ENCODE measurements at places on chromosomes 1 and 21.

- DNase-seq, result no peak
Observed at GRCh38 chr1:78716186-78716585, 66.6 kb downstream of the IFI44 start.

GRCh38 chr1:203465948-203466347, 9.7 kb upstream of the PRELP start:
- no peak for DNase-seq

GRCh38 chr1:236608930-236609726, 4.8 kb upstream of the HEATR1 start:
- DNase-seq, result no peak

GRCh38 chr1:225857256-225857655, 24.9 kb downstream of the TMEM63A start:
- no peak for DNase-seq

DNA sequence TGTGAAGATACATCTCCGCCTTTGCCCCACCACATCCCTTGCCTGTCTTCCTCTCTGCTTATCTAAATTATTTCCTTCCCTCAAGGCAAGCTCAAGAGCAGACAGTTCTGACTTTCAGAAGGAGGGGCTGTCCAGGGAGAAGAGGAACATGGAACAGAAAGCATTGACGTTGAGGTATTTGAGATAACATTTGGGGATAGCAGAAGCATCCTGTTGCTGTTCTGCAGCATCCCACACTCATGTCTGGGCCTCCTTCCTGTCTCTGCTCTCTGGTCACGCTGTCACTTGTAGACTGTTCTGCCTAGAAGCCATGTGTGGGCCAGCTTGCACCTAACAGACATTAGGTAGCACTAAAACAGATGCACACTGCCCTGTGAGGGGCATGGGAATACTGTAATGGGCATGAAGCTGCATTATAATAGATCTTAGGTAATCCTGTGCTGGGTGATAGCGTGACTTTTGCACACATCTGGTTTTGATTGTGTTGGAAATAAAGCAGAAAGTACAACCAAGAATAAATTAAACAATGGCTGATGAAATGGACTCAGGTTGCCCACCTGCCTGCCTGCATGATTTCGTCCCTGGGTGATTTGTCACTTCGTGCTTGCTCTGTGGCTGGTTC, 660 bp upstream of the RD3 start:
- no peak for DNase-seq

GRCh38 chr1:22875241-22875640, 97.4 kb downstream of the LACTBL1 start:
- no peak for DNase-seq

DNA sequence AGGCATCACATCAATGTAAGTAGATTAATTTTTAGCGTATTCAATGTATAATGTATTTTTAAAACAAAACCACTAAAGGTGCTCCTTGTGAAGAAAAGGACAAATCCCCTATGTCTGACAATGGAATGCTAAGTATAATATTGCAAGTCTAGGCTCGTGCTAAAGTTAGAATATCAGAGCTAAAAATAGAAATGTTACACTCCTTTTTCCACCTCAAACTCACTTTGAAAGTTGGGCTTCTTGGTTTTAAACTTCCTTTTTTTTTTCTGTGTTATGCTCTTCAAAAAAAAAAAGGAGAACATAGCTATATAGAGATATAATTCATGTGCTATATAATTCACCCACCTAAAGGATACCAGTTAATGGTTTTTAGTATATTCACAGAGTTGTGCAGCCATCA, 3.6 kb upstream of the SERBP1 start:
- DNase-seq, result no peak

- no peak for DNase-seq
Observed at GRCh38 chr21:34732388-34732821, 63.6 kb downstream of the CLIC6 start.

DNA sequence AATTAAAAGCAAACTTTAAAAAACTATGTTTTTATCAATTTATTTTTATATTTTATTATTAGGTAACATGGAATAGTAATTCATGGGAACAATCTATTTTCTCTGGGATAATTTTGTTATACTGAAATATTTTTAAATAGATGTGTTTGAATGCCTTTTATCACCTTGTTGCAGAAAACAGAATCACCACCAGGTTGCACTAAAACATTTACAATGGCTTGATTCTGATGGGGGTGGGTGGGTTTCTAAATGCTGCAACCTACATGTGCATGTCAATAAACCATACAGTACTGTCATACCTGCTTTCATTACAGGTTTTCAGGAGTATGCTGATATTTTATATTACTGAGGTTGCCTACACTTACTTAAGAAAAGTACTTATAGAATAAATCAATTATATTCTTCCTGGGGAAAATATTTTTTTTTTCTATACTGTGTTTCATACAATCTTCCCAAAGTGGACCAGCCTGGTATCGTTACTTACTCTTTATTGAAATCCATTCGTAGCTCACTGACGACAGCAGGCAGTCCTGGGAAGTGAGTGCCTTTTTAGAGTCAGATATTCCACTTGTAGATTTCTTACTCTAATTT, 132.8 kb downstream of the PTPRC start:
- no peak for DNase-seq

DNA sequence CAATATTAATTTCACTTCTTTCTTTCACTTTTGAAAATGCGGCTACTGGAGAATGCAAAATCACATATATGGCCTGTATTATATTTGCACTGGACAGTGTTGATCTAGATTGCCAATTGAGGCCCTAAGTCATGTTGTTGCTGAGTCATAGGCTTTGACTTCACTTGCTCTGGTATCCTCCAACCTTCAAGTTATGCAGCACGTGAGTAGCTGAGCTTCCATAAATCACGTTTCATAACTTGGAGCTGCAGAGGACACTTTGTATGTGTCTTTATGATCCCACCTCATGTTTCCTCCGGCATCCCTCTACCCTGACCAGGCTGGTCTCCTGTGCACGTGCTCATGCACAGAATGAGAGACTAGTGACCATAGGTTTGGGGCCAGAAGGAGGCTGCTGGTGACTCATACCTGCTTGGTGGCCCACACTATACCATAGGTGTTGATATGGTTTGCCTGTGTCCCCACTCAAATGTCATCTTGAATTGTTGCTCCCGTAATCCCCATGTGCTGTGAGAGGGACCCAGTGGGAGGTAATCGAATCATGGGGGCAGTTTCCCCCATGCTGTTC, 103.0 kb upstream of the TSPAN2 start:
- DNase-seq, result no peak

- DNase-seq, result no peak
Observed at GRCh38 chr1:58812926-58813325, 29.1 kb upstream of the JUN start.

- DNase-seq, result no peak
Observed at GRCh38 chr1:178594133-178594532, 81.2 kb downstream of the TEX35 start.

DNA sequence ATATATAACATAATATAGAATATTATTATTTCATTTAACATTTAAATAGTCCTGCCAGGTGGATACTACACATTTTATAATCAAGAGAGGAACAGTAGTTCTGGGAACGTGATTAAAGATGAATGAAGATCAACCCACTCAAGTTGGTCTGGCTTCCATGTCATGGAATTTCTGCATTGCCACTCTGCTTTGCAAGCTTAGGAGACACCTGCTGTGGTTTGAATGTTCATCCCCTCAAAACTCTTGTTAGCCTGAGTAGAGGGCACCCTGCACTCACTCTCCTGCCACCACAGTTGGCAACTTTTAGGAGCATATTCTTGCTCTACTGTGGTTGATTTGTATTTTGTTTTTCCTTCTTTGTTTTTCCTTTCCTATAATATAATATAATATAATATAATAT, 153.2 kb downstream of the GLUL start:
- DNase-seq, result no peak

DNA sequence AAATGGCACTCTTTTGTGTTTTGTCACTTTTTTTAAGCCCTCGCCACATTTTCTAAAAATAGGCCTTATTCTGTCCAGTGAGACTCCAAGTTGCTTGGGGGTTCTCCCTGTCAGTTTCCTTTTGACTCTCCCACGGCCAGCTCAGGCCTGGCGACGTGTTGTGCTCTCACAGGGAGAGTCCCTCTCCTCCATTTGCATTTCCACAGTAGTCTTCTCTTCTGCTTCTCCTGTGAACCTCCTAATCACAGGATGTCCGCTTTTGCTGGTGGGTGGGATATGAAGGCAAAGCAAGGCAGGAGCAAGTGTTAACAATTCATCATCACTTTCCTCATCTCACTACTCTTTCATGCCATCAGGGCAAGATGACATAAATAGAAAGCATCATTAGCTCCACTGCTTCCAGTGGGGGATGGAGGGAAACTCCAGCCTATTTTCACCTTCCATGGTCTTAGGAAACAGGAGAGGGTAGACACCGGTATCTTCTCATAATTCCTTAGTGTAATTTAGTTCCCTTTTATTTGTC, 99.8 kb downstream of the INTS7 start:
- peak; percentile 72 for DNase-seq

DNA sequence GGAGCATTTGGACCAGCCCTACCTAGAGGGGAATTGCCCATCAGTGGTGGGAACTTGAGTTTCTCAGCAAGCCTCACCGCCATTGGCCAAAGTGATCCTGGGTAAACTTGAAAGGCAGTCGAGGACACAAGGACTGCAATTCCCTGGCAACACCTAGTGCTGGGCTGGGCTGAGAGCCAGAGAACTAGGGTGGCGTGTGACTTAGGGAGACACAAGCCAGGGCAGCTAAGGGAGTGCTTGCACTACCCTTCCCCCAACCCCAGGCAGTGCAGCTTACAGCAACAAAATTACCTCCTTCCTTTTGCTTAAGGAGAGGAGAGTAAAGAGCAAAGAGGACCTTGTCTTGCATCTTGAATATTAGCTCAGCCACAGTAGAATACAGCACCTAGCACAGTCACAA, 176.9 kb upstream of the PRMT6 start:
- no peak for DNase-seq

- DNase-seq, result no peak
Observed at GRCh38 chr1:19664453-19665185, at the start of gene HTR6. HTR6 (plus strand) TSS chr1:19664875; CDS start chr1:19665754, 879 bp downstream.

DNA sequence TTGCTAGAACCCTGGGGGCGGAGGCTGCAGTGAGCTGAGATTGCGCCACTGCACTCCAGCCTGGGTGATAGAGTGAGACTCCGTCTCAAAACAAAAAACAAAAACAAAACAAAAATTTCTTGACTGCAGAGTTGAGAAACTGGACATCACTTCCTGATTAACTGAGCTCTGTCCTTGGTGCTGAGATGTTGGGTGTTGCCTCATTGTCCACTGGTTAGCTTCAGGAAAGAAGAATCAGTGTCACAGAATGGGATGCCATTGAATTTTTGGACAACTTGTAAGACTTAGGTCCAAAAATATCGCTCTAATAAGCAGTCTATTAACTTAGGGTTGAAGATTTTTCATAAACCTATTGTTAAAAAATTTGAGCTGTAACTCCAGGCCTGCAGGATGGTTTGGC, 23.8 kb upstream of the KCNA10 start:
- DNase-seq, result no peak

DNA sequence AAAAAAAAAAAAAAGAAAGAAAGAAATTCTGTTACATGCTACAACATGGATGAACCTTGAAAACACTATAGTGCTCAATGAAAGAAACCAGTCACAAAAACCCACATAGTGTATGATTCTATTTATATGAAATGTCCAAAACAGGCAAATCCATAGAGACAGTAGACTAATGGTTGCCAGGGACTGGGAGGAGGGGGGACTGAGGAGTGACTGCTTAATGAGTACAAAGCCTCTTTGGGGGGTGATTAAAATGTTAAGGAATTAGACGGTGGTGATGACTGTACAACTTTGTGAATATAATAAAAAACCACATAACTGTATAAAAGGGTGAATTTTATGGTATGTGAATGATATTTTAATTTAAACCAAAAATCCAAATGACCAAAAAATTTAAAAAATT, 116.0 kb upstream of the GUCA2B start:
- no peak for DNase-seq

- DNase-seq, result no peak
Observed at GRCh38 chr1:203512848-203513584, 19.1 kb downstream of the OPTC start.

DNA sequence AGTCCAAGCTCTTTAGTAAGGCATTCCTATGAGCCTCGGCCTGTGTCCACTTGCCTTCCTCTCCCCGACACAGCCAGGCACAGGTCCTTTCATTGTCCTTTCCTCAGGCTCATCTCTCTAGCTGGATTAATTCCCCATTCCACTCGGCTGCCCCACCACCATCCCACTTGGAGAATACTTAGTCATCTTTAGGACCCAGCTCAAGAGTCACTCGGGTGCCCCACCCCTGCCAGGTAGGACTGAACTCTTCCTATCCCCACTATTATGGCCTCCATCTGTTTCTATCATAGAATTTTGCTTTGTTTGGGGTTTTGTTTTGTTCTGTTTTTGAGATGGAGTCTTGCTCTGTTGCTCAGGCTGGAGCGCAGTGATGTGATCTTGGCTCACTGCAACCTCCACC, 45.9 kb upstream of the ATP2B4 start:
- DNase-seq, result no peak

- DNase-seq, result no peak
Observed at GRCh38 chr1:43135857-43136781, 36.0 kb downstream of the EBNA1BP2 start.

DNA sequence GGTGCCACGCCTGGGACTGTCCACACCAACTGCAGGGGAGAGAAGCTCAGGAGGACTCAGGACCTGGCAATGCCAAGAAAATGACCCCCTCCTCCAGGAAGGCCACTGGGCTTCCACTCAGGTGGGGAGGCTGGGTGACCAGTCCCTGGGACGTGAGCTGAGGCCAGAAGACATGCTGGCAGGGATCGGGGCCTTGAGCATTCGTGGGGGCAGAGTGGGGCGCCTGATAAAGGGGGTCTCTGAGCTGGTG, 15.3 kb upstream of the COL6A2 start:
- peak; percentile 34 for DNase-seq
